ENCODE measurements at places on chromosomes 1 and 21. TPM values are rescaled to one million over a fixed set of nuclear protein-coding genes. Genes with fewer than 3 reads are reported as not detected.

DNA sequence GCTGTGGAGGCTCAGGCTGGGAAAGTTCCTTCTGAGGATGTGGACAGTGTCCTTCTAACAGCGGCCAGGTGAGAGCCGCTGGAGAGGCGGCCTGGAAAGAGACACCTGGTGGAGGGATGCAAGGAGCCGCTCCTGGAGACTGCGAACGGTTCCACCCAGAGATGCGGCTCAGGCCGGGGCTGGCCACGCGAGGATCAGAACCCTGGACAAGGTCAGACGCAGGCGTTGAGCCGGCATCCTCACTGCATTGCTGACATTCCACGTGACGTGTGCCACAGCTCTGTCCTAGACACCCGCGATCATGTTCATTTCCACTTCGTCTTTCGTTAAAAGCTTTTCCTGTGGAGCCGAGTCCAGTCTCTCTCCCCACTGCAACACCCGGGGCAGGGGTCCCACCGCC is 28.8 kb downstream of the CFAP74 start:
- no peak for ATAC-seq

- ATAC-seq = no peak
Measured at GRCh38 chr1:45272913-45273371, 53.8 kb upstream of the HPDL start.

DNA sequence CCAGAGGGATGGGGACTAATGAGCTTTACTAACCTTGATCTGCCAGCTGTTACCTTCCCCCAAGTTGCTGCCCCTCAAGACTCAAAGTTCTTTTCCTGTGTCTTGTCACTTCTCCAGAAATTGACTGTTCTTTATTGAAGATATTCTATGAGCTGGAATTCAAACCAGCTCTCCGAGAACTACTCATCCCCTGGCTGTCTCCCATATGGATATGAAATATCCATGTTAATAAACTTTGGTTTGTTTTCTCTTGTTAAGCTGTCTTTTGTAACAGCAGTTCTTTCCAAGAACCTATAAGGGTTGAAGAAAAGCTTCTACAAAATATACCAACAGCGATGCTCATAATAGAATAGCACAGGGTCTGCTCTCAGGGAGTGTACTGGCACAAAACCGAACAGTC is 77.0 kb downstream of the CAMK2N1 start:
- no peak for ATAC-seq

NBPF4 gene
- total RNA-seq = not detected

CASZ1 gene
- 4.3 TPM for total RNA-seq
